Hematopoietic multipotent progenitor cell (in vitro differentiated cells): ENCODE measurements at places on chromosomes 1 and 21. TPM values are rescaled to one million over a fixed set of nuclear protein-coding genes. Genes with fewer than 3 reads are reported as not detected.

- DNase-seq: no peak
Measured at GRCh38 chr1:150235294-150235851, 539 bp downstream of the ANP32E start.

GRCh38 chr1:56625819-56626440 lies 19.2 kb upstream of the PRKAA2 start:
- DNase-seq: no peak

GRCh38 chr1:178932552-178932906 lies 61.7 kb upstream of the ANGPTL1 start:
- DNase-seq: no peak

The SLAMF7 gene
- 0.27 TPM for total RNA-seq

- no peak for DNase-seq
Measured at GRCh38 chr21:37558676-37559211, 192.2 kb downstream of the DYRK1A start.

The TCHH gene
- under 0.01 TPM for total RNA-seq

DNA sequence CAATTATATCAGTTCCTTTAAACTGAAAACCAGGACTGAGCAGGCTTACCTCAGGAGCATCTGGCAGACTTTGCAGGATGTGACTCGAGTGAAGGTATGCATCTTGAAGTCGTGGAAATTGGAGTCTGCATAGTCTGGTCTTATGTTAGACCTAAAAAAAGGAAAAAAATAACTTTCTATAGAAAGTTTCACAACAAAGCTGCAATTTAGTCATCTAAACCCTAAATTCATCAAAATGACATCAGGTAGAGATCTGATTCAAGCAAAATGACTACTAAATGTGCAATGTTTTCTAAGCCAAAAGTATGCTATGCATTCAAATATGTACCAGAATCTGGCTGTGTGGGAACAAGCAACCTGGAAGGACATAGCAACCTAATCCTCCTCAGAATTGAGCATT lies 260.1 kb downstream of the VAV3 start:
- no peak for DNase-seq

The C1orf141 gene
- not detected for total RNA-seq

GRCh38 chr1:29585656-29586055 lies 349.3 kb downstream of the PTPRU start:
- DNase-seq: no peak

DNA sequence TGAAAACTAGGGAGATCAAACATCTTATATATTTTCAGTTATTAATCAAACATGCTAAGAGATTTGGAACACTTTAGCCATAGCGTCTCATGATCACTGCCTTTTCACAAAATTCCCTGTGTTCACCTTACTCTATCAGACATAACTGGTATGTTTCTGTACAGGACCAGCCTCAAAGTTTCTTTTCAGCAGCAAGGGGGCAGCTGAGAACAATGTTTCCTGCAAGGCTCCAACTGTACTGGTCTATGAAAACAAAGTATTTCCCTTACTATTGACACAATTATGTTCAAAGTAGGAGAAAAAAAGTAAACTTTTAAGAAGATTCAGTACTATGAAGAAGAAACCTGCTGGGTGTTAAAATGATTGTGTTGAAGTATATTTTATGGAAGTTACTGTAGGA lies 98.5 kb downstream of the ATF6 start:
- peak; percentile 18 for DNase-seq

- no peak for DNase-seq
Measured at GRCh38 chr21:45556645-45557615, 14.7 kb upstream of the SLC19A1 start.

The PTP4A2 gene
- 62.5 TPM for total RNA-seq

The NGF gene
- total RNA-seq: not detected

GRCh38 chr1:205451759-205452164 lies 4.1 kb downstream of the BLACAT1 start:
- no peak for DNase-seq

The FOXO6 gene
- 0.27 TPM for total RNA-seq

- no peak for DNase-seq
Measured at GRCh38 chr21:44267655-44268142, 6.0 kb upstream of the DNMT3L start.

- no peak for DNase-seq
Measured at GRCh38 chr1:152933196-152933595, 13.8 kb upstream of the SPRR5 start.
